ENCODE measurements at places on chromosomes 7 and 10.

- DNase-seq, result no peak
Measured at GRCh38 chr10:51297438-51297837, 223.2 kb downstream of the PRKG1 start.

GRCh38 chr7:104894726-104895521 lies 119.1 kb upstream of the KMT2E start:
- DNase-seq, result no peak

DNA sequence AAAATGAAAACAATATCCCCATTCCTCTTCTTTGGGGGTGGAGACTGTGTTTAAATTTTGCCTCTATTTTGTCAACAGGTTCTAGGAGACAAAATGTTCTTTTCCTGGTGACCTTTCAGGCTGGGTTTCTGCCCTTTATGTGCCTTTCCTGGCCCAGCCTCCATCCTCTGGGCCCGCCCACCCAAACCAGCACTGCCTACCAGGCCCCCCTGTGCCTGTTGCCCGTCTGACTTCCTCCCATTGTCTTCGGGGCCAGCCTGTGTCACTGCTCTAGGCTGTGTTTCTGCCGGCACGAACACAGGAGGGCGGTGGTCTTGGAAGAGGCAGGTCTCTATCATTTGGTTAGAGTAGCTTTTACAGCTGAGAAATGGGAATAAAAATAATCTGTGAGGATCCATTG lies 13.9 kb downstream of the TSPAN14 start:
- DNase-seq, result no peak

DNA sequence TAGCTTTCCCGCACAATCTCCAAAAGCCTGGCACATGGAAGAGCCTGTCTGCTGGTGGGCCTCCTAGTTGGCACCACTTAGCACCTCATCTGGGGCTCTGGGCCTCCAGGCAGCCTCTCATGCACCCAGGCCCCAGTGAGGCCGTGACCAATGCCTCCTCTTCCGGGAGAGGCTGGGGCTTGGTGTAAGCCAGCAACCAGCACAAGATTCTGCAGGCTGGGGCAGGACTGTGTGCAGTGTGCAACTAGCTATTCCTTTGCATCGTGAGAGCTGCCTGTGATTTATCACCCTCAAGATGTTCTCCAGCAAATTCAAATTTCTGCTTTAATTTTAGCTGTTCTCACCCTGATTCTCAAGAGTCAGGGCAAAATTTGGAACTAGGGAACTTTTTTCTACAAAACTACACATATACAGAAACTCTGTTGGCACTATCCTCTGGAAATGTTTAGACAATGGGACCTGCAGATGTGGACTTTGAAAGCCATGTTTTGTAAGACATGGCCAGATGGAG lies 603.7 kb upstream of the MKI67 start:
- no peak for DNase-seq

DNA sequence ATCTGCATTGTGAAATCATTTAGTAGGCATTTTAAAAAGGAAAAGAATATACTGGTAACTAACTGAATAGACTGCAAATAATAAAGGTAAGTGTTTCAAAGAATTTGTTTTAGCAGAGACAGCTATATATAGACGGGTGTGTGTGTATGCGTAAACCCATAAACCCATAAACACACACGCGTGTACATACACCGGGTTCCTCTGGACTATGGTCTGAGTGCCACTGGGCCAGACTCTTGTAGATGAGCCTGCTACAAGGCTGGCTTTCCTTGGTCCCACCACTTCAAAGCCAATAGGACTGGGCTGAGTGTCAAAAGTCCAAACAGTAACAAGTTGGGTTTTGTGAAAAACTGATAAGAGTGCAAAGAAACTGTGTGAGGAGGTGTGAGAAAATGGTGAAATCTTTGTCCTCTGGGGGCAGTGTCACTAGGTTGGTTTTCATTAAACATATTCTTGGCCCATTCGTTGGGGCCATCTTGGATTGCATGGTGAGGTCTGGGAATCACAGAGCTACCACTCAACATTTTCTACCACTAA lies 39.8 kb downstream of the GNA12 start:
- no peak for DNase-seq

DNA sequence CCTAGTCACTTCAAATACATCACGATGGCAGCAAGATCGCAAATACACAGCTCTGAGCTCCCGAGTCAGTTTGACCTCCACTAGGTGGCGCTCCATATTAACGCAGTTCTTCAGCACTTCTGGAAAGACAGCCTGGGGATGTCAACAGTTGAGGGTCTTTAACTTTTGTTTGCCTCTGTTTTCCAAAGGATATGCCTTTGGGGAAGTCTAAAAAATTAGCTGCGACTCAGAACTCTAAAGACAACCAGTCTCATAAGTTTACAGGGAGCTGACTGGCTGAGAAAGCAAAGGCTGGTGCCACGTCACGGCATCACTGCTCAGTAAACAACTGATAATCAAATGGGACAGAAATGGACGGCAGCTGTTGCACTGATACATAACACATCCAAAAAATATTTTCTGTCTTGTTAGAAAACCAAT lies 458.8 kb downstream of the SORCS1 start:
- DNase-seq, result peak; percentile 11

DNA sequence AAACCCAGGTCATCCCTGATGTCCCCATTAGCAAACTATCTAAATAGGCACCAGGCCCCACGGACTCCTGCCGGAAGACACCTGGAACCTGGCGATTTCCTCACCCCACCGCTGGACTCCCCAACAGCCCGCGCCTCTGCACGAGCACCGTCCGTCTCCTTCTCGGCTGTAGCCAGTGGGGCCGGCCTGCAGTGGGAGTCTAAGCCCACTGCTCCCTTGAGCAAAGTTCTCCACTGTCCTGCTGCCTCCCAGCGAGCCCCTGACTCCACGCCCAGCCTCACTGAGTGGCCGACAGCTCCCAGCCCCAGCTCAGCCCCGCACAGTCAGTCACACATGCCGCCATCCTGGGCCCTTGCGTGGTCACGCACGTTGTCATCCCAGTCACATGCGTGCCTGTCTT lies 211.3 kb upstream of the PPP2R2D start:
- no peak for DNase-seq

DNA sequence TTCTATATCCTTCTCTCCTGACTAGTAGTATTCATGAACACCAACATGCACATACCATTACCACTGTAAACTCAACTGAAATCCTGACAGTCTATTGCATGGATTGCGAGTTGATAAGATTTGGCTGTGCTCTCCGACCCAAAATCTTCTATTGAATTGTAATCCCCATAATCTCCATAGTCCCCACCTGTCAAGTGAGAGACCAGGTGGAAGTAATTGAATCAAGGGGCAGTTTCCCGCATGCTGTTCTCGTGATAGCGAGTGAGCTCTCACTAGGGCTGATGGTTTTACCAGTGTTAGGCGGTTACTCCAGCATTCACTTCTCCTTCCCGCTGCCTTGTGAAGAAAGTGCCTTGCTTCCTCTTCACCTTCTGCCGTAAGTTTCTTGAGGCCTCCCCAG lies 261.8 kb downstream of the PHF14 start:
- DNase-seq, result no peak

- no peak for DNase-seq
Measured at GRCh38 chr7:30322271-30323005, 38.0 kb downstream of the ZNRF2 start.

DNA sequence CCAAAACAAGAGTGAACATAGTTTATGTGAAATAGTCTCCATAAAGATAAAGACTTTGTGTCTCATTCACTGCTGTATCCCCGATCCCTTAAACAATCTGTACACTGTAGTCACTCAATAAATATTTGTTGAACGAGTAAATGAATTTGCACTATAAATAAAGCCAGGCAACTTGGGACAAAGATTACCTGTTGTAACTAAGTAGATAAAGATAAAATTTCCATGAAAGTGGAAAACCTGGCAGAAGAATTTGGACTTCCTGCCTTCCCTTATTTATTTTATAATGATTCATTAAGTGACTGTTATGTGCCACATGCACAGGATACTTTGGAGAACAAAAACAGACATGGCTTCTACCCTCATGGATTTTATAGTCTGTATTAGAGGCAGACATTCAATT lies 277.7 kb upstream of the KAT6B start:
- no peak for DNase-seq

DNA sequence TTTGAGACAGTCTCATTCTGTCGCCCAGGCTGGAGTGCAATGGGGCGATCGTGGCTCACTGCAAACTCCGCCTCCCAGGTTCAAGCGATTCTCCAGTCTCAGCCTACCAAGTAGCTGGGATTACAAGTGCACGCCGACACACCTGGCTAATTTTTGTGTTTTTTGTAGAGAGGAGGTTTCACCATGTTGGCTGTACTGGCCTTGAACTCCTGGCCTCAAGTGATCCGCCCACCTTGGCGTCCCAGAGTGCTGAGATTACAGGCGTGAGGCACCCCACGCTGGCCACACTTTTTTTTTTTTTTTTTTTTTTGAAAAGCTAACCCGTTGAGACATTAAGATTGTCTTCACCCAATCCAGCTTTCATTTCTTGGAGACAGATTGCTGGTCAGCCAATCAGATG lies 2.1 kb downstream of the ZNF273 start:
- DNase-seq, result no peak

GRCh38 chr10:13890233-13891127 lies 303.7 kb downstream of the PRPF18 start:
- DNase-seq, result no peak

GRCh38 chr7:91165846-91166230 lies 98.4 kb upstream of the FZD1 start:
- no peak for DNase-seq

GRCh38 chr10:129772468-129773358 lies 191.4 kb downstream of the EBF3 start:
- no peak for DNase-seq

DNA sequence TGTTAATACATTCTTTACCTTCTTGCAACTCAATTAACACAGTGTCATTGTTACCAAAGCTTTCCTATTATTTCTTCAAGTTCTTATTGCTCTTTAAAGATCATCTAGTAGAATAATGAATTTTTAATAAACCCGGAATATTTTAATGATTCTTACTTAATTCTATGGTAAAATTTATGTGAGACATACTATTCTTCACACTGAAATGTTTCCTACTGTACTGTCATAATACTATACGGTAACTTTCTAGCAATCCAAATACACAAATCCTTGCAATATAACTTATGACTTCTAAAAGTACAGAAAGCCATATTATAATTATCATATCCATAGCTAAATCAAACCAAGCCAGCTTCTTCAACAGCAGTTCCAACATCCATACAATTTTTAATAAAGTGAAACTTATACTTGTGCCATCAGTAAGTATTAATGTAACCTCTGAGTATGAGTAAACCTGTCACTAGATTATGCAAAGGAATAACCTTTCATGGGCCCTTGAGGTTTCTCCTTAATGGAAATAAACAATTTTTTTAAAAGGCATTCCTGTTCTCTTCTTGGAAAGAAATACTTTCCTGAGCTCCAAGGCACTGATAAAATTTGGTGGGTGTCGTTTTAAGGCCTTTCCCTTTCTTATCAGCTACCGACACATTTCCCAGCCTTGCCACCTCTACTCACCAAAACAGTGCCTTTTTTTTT lies 87.4 kb downstream of the IMMP2L start:
- no peak for DNase-seq

DNA sequence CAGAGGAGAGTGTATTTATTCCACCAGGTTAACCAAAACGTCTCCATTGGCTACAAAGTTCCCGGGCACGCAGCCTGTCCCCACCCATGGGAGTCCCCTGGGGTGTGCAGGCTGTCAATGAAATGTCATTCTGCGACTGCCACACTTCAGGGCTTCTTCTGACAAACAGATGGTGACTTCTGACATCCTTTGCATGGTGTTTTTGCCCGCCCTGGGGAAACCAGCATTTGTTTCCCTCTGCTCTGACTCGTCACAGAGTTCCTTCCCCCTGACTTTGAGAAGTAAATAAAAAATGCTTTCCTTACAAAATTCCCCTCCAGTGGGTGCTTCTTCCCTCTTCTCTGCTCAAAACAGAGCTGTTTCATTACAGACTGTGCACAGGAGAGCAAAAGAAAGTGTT lies 38.2 kb downstream of the TNS3 start:
- no peak for DNase-seq

DNA sequence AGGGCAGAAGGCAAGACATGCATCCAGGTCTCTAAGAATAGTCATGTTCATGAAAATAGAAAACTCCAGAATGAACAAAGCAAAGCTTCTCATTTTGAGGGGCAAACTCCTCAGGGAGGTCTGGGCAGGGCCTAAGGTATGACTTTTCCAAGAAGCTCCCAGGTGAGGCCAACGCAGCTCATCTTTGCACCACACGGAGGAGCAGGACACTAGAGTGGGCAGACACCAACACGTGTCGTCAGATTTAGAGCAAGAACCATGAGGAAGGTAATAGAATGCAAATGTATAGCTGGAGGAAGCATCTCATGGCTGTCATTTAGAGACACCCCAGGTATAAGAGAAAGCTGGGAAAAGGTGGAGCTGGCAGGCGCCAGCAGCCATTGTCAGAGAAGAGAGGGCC lies 95.7 kb downstream of the WDFY4 start:
- DNase-seq, result no peak

DNA sequence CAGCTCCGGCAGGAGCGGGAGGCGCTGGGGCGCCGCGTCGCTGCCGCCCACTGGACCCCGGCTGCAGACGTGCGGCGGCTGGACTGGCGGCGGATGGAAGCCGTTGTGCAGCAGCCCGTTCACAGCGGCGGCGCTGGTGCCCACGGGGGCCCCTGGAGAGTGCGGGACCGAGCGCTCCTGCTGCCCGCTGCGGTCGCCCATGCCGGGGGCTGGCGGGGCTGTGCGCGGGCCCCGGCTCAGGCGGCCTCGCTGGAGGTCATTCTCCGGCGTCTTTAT lies 413 bp downstream of the PANK1 start:
- DNase-seq, result no peak

DNA sequence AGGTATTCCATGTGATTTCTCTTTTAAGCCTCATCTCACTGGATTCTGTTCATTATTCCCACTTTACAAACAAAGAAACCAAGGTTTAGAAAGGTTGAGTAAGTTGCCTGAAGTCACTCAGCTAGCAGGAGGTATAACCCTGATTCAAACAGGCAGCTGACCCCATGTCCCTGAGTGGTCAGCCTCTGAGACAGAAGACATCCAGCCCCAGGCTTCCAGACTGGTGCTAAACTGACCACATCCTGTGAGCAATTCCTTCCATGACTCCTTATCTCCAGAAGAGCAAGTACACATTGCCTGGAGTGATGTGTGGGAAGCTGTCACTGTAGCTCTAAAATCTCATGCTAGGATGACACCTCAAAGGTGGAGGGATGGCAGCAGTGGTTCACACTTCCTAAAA lies 3.7 kb downstream of the PLPP4 start:
- no peak for DNase-seq

GRCh38 chr10:123913688-123914268 lies 22.2 kb upstream of the CPXM2 start:
- no peak for DNase-seq

GRCh38 chr10:32207544-32207943 lies 139.4 kb downstream of the EPC1 start:
- peak; percentile 56 for DNase-seq

DNA sequence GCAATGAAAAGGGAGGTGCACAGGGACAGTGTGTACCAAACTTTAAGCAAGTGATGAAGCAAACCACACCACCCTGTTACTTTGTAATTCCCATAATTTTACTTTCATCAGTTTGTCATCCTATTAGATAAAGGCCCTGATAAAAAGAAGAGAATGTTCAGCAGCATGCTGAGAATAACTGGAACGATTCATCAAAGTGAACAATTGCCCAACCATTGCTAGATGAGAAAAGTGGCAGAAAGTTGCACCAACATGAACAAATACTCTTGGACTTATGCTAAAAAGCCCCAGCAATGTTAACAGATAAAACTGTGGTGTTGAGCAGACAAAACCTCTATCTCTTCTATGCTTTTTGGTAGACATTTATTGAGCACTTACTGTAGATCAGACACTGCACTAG lies 75.5 kb upstream of the PCGF5 start:
- no peak for DNase-seq

- no peak for DNase-seq
Measured at GRCh38 chr7:37726016-37726415, 42.5 kb downstream of the GPR141 start.
